ENCODE measurements at places on chromosomes 16 and 17.
A peak's percentile ranks its signal among the peaks of the same experiment; 100 is the strongest.

GRCh38 chr17:56896968-56897359, 16.9 kb downstream of the TRIM25 start:
- DNase-seq, result no peak

GRCh38 chr16:73846356-73846755, 450.3 kb upstream of the PSMD7 start:
- DNase-seq, result no peak

DNA sequence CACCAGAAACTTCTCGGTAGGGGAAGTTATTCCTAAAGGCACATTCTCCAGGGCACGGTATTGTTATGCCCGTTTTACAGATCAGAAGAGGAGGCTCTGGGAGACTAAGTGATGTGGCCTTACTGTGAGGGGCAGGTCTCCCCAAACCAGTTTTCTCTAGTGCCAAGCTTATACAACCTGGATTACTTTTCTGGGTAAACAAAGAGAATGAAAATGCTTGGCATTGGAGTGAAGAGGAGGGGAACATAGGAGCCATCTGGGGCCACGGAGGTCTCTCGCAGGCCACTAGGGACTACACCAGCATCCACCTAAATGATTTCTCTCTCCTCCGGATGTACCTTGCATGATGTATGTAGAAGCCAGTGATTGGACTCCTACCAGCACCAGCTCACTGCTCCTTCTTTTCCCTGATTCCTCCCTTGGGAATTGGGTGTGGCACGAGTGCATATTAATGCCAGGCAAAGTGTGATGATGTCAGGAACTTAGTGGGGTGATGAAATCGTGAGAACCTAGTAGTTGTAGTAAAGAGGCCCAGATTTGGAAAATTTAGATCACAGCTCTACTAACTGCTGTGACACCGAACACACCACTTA, 674 bp downstream of the TOM1L1 start:
- no peak for DNase-seq

GRCh38 chr16:88461331-88462269, 8.5 kb downstream of the ZFPM1 start:
- DNase-seq, result no peak

DNA sequence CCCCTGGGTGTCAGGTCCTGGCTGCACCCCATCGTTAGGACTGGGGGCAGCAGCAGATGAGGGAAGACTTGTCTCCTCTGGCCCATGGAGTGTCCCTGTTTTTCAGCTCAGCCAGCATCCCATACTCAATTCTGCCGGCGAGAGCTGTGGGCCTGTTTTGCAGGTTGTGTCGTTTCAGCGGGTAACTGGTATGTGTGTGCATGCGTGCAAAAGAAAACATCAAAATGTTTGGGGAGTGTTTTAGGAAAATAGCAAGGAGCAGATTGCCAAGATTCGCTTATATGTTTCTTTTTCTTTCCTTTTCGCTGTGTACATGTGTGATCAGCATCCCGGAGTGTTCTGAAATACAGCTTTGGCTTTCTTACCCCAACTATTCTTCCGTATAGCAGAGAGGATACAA, 34.7 kb downstream of the MSI2 start:
- DNase-seq, result no peak

GRCh38 chr17:34797720-34798119, 163.5 kb downstream of the CCT6B start:
- peak; percentile 32 for DNase-seq

DNA sequence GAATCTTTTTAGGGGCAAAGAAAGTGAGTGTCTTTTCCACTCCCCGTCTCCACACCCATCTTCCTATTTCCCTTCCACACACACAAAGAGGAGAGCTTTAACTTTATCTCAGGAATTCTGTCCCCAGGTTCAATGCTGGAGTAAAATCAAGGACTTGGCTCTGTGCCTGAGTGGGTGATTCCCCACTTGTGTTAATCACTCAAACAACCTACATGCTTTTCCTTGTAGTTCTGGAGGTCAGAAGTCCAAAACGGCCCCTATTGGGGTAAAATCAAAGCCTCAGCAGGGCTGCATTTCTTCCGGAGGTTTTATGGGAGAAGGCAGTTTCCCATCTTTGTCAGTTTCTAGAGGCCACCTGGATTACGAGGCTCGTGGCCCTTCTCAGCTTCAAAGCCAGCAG, 422.3 kb upstream of the RBFOX1 start:
- DNase-seq, result no peak

DNA sequence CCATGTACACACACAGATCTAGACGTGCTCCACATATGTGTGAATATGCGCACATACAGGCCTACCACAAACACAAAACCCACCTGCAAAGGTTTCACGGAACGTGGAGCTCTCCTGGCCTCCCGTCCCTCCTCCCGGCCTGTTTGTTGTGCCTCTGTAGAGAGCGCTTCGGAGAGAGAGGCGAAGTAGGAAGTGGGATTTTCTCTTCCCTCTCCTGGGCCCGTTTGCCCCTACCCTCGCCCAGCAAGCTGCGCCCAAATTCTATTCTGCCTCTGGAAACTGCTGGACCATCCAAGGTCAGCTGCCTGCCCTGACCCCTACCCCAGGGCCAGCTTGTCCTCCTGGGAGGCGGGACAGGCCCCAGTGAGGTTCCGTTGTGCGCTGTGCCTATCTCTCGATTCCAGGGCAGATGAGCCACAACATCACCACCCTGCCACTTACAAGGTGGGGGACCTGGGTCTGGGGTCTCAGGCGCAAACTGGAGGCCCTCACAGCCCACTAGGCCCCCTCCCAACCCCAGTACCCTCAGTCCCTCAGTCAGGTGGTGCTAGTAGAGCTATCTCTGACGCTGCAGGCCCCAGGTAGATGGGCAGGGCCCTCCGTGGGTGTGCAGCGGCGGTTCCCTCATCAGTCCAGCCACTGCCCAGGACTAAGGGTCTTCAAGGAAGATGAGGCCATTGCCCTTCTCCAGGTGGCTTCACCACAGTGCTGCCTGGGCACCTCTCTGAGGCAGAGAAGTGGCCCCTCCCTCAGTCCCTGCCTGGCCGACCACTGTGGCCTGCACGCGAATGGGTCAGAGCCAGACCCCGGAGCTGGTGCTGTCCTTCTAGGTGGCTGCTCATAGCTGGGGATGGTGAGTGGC, 54.2 kb downstream of the BEAN1 start:
- no peak for DNase-seq
